ENCODE measurements at places on chromosomes 7 and 10.

GRCh38 chr7:55237156-55237893 lies 127.8 kb upstream of the LANCL2 start:
- no peak for DNase-seq

- peak; percentile 63 for DNase-seq
Measured at GRCh38 chr7:151715666-151716315, 161.1 kb downstream of the PRKAG2 start.

- no peak for DNase-seq
Measured at GRCh38 chr7:105625986-105626385, 44.7 kb upstream of the EFCAB10 start.

- DNase-seq: peak; percentile 86
Measured at GRCh38 chr10:76547352-76547972, 1090.1 kb downstream of the KCNMA1 start.
